Stimulated activated CD4-positive, alpha-beta T cell treated with anti-CD3 and anti-CD28 coated beads, Interleukin-1b, Interleukin-23, amount 100 ng/mL, for 4 hours (primary cell): ENCODE measurements at places on chromosomes 2 and 18.

DNA sequence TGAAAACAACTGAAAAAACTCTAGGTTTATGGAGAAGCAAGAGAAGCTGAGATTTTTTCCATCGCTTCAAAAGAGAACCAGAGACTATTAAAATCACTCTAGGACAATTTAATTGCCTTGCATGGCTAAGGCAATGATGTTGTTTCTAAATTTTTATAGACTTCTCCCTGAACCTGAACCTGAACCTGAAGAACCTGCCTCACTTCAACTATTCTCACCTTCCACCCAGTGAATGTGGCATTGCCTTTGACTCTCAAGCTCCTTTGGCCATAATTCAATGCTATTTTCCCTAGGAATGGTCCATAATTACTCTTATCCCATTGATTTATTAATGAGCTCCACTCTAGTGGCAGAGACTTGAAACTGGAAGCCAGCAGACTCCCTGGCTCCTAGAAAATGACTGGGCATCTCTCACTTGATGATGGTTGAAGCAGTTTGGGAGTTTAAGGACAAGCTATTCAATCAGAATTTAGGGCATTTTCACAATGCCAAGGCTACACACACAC lies 303.8 kb upstream of the UBE2E3 start:
- DNase-seq, result no peak

DNA sequence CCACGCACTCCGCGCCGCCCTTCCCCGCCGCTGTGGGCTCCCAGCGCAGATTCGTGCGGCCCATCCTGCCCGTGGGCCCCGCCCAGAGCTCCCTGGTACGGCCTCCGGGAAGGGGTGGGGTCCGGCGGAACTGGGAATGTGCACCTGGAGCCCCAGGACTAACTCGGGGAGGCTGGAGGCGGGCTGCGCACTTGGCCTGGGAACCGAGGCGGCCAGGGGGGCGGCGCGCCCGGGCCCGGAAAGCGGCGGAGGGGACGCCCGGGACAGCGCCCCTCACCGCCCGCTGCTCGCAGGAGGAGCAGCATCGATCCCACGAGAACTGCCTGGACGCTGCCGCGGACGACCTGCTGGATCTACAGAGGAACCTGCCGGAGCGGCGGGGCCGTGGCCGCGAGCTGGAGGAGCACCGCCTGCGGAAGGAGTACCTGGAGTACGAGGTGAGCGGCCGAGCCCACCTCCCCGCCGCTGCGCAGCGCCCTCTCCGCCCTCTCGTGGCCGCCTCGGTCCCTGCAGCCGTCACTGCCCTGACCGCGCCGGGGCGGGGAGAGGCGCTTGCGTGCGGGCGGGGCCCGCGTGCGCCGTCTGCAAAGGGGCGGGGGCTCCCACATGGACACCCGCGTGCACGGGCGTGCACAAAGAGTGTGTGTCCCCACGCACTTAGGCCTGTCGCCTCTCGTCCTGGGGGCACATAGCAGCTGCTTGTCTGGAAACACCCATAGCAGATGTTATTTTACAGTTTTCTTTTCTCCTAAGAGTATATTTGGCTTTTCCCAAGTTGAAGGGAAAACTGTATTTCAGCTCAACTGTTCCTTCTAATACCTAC lies 25.2 kb downstream of the PSD4 start:
- peak; percentile 83 for DNase-seq

DNA sequence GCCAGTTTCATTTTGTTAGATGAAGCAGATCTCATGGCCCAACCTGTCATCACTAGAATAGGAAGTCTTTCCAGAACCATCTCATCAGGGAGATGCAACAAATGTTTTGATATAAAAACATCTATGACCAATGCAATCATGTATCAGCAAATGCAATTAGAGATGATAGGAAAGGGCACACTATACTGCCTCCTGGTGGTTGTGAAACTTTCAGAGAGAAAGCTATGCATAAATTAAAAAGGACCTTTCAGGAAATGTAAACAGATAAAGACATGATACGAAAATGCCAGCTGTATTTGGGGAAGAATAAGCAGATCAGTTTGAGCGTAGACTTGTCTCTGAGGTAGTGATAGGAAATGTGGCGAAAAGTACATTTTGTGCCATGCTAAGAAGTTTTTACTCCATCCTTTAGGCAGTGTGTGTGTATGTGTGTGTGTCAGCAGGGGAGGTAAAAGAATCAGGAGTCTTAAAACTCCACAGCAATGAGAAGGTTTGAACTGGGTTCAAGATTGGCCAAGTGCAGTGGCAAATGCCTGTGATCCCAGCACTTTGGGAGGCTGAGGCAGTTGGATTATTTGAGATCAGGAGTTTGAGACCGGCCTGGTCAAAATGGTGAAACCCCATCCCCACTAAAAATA lies 479.3 kb downstream of the CPS1 start:
- no peak for DNase-seq

GRCh38 chr2:61396005-61396404 lies 74.9 kb downstream of the USP34 start:
- no peak for DNase-seq

GRCh38 chr2:239751679-239752355 lies 273.3 kb downstream of the NDUFA10 start:
- peak; percentile 15 for DNase-seq

DNA sequence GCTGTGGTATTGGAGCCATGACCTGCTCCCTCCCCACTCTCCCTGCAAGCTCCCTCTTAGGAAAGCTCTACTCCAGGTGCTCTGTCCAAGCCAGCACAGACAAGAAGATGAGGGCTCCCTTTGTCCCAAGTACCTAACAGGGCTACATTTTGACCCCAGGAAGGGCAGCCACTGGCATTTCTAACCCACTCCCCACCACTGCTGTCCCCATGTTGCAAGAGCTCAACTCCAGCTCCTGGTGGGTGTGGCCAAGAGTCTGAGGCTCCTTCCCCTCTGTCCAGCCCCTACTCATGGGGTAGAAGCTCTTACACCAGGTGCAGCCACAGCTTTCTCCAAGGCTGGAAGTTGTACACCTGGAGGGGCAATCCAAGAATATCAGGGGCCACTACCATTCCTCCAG lies 127.0 kb upstream of the NPAS2 start:
- no peak for DNase-seq
